NCI-H524 (cell line): ENCODE measurements at places on chromosomes 1 and 21.
A peak's percentile ranks its signal among the peaks of the same experiment; 100 is the strongest.

GRCh38 chr1:170729225-170730002 is 65.5 kb downstream of the PRRX1 start:
- DNase-seq: no peak

DNA sequence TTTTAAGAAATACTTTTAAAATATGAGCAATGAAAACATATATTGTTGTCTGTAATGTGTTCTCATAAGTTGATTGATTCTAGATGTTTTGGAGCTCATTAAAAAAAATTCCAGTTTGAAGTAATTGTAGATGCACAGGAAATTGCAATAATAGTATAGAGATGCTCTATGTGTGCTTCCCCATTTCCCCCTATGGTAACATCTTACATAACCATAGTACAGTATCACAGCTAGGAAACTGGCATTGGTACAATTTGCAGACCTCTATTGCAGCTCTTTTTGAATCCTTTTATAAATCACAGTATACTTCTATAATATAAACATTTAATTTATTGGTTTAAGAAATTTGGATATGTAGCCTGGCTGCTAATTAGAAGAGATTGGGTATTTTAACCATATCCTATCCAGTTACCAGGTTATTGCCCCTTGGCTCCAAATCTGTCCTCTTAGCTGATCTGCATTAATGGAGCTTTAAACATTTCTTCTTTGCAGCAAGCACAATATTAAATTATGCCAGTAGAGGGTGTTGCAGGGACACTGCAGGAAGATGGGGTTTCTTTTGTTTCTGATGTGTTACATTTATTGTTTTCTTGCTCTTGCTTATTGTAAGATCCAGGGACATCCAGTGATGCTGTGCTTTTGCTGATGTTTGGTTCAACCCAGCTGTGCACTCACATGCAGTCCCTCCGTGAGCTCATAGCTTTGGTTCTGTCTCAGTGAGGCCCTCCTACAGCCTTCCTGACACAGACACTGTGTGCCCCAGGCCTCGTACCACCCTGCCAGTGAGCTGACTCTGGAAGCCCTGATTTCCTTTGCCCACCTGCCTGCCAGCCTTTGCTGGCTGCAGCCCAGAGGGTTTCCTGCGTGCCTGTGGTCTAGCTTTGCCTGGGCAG is 103.3 kb downstream of the RABGAP1L start:
- DNase-seq: no peak

DNA sequence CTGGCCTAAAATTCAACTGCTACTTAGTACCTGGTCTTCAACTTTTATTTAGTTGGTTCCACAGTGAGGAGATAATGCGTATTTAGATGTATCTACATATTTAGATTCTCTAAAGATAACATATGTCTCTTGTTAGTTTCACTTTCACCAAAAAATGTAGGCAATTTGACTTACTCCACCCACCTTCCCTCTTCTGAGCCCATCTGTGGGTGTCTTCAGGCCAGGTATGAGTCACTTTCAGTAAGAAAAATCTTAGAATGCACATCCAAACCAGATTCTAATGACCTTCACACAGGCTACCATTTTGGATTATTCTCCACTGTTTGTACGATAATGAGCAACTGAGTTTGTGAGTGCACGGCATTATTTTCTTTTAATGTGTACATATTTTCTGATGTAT is 501.7 kb downstream of the NEGR1 start:
- DNase-seq: no peak

DNA sequence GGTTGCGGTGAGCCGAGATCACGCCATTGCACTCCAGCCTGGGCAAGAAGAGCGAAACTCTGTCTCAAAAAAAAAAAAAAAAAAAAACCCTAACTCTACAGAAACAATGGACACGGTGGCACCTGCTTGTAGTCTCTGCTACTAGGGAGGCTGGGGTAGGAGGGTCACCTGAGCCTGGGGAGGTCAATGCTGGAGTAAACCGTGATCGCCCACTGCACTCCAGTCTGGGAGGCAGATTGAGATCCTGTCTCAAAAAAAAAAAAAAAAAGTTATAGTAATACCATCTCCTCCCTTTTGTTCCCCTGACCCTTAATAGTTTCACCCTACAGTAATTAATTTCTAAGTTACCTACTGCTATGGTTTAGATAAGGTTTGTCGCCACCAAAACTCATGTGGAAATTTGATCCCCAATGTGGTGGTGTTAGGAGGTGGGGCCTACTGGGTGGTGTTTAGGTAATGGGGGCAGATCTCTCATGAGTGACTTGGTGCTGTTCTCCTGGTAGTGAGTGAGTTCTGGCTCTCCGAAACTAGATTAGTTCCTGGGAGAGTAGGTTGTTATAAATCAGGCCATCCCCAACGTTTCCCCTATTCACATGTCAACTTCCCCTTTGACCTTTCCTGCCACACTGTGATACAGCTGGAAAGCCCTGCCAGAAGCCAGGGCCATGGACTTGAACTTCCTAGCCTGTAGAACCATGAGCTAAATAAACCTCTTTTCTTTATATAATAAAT is 9.8 kb downstream of the FBXO42 start:
- no peak for DNase-seq

GRCh38 chr21:44854391-44854663 is 19.2 kb downstream of the PTTG1IP start:
- DNase-seq: no peak

DNA sequence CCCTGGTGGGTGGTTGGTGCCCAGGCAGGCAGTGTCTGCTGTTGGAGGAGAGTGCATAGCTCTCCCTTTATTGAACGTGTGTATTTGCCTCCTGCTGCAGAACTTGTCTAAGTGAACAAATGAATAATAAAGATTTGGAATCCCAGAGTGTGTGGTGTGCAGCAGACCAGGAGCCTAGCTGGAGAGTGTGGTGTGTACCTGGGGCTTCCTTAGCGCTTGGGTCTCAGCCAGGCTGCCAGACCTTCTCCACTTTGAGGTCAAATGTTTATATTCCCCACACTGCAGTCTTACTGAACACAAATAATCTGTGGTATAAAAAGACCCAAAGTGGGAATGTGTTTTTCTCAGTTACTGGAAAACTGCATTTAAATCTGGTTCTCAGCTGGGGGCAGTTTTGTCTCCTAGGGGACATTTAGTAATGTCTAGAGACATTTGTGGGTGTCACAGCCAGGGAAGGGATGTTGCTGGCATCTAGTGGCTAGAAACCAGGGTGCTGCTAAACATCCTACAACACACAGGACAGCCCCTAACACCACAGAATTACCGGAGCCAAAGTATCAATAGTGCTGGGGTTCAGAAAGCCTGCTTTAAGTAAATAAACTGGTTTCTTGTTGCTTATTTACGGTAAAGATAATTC is 23.6 kb downstream of the SLC37A1 start:
- DNase-seq: peak; percentile 58

DNA sequence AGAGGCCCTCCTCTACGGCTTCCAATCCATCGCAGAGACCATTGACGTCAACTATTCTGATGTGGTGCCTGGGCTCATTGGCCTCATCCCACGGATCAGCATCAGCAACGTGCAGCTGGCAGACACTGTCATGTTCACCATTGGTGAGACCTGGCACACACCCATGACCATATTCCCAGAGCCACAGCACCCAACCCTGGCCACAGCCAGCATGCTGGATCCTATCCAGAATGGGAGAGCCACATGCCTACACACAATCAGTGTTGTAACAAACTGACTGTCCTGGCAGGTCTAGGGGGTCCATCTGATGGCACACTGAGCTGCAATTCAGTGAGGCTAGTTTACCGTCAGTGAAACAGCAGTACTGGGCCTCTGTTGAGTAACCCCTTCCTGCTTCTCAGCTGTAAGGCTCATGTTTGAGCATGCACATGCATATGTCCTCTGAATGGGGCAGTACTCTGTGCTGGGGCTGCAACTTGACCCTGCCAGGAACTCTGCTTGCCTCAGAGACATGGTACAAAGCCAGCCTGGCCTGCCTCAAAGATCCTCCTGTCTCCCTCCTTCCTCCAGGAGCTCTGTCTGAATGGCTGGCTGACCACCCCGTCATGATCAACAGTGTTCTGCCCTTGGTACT is 10.8 kb downstream of the IPO13 start:
- DNase-seq: no peak

DNA sequence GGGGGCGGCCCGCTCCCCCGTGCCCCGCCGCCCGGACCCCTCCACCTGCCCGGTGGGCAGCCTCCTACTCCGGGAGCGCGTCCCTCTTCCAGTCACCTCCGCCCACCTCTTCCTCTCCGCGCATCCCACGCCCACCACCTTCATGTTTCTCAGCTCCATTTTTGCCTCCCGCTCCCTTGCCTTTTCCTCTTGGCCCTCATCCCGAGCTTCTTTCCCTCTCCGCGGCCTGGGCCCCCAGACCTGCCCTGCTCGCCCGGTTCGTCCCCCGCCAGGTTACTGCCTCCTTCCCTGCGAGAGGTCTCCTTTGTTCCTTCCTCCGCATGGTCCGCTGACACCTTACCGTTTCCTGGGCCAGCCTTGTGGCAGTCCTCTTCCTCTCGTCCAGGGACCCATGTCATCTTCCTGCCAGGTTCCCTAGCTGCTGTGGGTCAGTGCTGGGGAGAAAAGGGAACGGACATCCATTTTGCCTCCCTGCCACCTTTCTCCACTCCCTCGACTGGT is 563 bp downstream of the QSOX1 start:
- DNase-seq: no peak

GRCh38 chr1:72284348-72285073 is 2.2 kb upstream of the NEGR1 start:
- DNase-seq: peak; percentile 47

- DNase-seq: no peak
These were observed 99.1 kb upstream of the CTTNBP2NL start for GRCh38 chr1:112296908-112297307.

- DNase-seq: no peak
These were observed 6.4 kb upstream of the E2F2 start for GRCh38 chr1:23537296-23537973.
